RWPE1 (cell line): ENCODE measurements at places on chromosomes 6 and 20.

- DNase-seq, result no peak
Measured at GRCh38 chr6:54288474-54288873, 19.8 kb upstream of the TINAG start.

DNA sequence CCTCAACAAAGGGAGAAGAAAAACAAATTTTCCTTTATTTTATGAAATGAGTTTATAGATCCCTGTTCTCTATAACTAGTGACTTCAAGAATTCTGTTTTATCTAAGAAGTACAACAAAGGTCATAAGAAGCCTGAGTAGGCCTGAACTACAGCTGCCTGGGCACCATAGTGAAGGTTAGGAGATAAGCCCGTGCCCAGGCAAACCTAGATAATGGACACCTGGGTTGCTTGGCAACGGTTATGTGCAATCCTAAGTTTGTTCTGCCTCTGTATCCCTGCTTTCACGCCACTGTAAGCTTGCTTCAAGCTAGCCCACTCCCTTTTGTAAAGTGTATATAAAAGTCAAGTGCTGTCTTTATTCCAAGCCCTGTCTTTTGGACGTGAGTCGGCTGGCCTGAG lies 23.2 kb downstream of the SCGN start:
- DNase-seq, result no peak

- no peak for DNase-seq
Measured at GRCh38 chr6:9504191-9504590, 910.7 kb downstream of the TFAP2A start.

- no peak for DNase-seq
Measured at GRCh38 chr20:35363190-35363589, 48.6 kb downstream of the UQCC1 start.

- no peak for DNase-seq
Measured at GRCh38 chr20:47038566-47039560, 144.2 kb downstream of the EYA2 start.

DNA sequence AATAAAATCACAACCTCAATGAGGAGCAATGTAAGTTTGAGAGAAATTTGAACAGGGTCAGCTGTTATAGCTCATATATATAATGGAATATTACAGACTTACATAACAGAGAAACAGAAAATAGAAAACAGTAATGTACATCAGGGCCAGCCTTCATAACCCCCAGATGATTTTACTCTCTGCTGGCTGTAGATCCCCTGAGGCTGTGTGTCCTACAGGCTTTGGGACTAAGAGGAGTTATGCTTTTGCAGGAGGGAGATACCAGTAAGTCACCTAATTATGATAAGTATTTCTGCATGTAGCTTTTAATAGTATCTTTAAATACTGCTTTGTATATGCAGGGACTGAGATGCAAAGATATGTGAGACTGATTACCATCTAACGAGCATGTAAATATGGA lies 105.8 kb upstream of the ASCC3 start:
- DNase-seq, result no peak

GRCh38 chr6:28658475-28659249 lies 133.0 kb downstream of the GPX5 start:
- DNase-seq, result peak; percentile 17

GRCh38 chr6:31881136-31881859 lies 2.5 kb upstream of the SLC44A4 start:
- DNase-seq, result no peak

DNA sequence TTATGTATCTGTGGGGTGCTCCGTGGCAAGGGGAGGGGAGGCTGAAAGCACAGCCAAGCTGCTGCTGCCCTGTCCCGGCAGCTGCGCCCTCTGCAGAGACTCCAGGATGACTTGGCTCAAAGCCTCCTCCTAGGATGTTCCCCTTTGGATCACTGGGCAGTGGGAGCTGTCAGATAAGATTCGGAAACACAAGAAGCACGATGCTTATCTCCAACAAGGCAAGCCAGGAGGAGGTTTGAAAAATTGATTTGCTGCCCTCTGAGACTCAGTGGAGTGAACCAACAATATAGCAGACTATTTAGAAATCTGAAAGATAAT lies 776.4 kb downstream of the C6orf118 start:
- DNase-seq, result no peak

GRCh38 chr6:73362358-73362757 lies at the start of gene KHDC3L:
TSS of gene KHDC3L (plus strand) at chr6:73362658. CDS start at chr6:73362730, 72 bp downstream.
- DNase-seq, result no peak

- peak; percentile 75 for DNase-seq
Measured at GRCh38 chr6:99822741-99823512, 171.1 kb downstream of the MCHR2 start.

DNA sequence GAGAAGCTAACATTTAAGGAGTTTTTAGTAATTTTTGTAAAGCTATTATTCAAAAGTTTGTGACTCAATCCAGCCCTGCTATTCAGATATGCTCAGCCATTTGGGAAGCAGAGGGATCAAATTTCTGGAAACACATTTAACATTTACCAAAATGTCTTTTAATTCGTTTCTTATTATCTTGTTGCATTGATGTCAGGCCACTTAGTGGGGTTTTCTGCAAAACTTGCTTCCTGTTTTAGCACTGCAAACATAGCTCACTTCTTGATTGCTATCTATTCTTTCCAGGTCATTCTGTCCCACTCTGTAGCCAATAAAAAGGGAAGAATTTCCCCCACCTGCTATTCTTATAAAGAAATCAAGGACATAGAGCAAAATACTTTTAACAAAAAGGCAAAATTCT lies 176.9 kb upstream of the SUPT3H start:
- DNase-seq, result no peak

GRCh38 chr6:14831937-14832336 lies 413.9 kb upstream of the JARID2 start:
- no peak for DNase-seq

- DNase-seq, result no peak
Measured at GRCh38 chr6:45568626-45569025, 190.9 kb upstream of the SUPT3H start.

DNA sequence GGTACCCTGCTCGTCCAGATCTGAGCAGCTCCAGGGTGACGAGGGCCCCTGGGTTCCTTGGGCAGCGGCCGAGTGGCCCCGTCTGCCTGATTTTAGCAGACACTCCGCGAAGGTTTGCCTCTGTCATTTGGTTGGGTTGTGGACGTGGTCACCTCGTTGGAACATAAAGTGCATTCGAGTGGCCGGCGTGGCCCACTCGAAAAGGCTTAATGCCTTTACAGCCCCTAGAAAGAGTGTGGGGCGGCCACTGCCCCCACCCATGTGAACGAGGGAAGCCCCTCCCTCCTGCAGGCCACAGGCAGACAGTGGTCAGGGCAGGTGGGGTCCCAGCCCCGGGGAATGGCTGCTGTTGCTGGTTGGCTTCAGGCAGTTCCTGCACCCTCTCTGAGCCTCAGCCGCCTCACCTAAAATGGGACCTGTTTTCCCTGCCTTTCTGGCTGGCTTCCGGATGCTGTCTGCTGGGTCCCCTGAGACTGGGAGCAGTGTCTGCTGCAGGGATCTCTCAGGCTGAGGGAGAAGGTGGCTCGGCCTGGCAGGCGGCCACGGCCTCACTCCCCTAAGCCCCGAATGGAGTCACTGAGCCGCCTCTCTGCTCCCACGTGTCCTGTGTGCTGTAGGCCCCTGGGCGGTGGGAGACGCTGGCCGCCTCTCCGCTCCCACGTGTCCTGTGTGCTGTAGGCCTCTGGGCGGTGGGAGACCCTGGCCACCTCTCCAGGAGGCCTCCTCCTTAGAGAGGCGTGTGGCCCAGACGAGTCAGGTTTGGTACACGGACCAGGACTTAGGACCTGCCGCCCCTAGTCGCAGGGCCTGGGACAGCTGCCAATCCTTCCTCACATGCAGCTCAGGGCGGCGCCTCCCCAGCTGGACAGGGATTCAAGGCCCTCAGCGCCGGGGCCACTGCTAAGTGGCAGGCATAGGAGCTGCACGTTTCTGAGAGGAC lies 233.0 kb downstream of the ERMARD start:
- no peak for DNase-seq
